ENCODE measurements at places on chromosomes 5 and 9. TPM values are rescaled to one million over a fixed set of nuclear protein-coding genes. Genes with fewer than 3 reads are reported as not detected.

The PCDH12 gene
- total RNA-seq = 0.14 TPM

The SLC34A3 gene
- total RNA-seq = not detected

The ADAMTS13 gene
- 0.07 TPM for total RNA-seq

The FBN2 gene
- 12.8 TPM for total RNA-seq

The IFNA2 gene
- not detected for total RNA-seq

The HNRNPH1 gene
- 420 TPM for total RNA-seq

The GPX3 gene
- total RNA-seq = 0.17 TPM

The DBH gene
- total RNA-seq = not detected

The COL23A1 gene
- not detected for total RNA-seq

The ANXA2R gene
- total RNA-seq = 0.23 TPM

The MATR3 gene
- 175 TPM for total RNA-seq

The MRRF gene
- total RNA-seq = 91.5 TPM

The FAT2 gene
- 0.07 TPM for total RNA-seq

The FOXE1 gene
- total RNA-seq = not detected

The GM2A gene
- total RNA-seq = 20.3 TPM

The ADGRD2 gene
- not detected for total RNA-seq

The MARCOL gene
- total RNA-seq = not detected

The PCDHAC2 gene
- total RNA-seq = not detected

The CAPSL gene
- 0.61 TPM for total RNA-seq

The FEM1C gene
- 8.1 TPM for total RNA-seq

The FCN1 gene
- total RNA-seq = not detected

The FCN2 gene
- not detected for total RNA-seq

The AK8 gene
- not detected for total RNA-seq

The PSAT1 gene
- total RNA-seq = 174 TPM

The PRRX2 gene
- total RNA-seq = not detected

The KIF4B gene
- total RNA-seq = not detected

The GCNT1 gene
- 1.7 TPM for total RNA-seq

The RLN2 gene
- total RNA-seq = not detected

The CCDC127 gene
- total RNA-seq = 4.2 TPM

The IL7R gene
- 12.2 TPM for total RNA-seq

The TUBB4B gene
- total RNA-seq = 993 TPM

The UNC5A gene
- 0.05 TPM for total RNA-seq

The OSMR gene
- 21.9 TPM for total RNA-seq

The GPRIN1 gene
- 13.1 TPM for total RNA-seq

The ZNF300 gene
- total RNA-seq = 8.3 TPM

The HMCN2 gene
- total RNA-seq = 0.23 TPM

The CDC20B gene
- total RNA-seq = not detected

The CDC25C gene
- total RNA-seq = 15.5 TPM

The SPINK7 gene
- not detected for total RNA-seq

The WNT8A gene
- total RNA-seq = not detected

Data from HT1080 (cell line).